Astrocyte (in vitro differentiated cells and primary cell): ENCODE measurements at places on chromosomes 3 and 15. TPM values are rescaled to one million over a fixed set of nuclear protein-coding genes. Genes with fewer than 3 reads are reported as not detected.

- no peak for DNase-seq
Measured at GRCh38 chr3:6354653-6355052, 506.3 kb upstream of the GRM7 start.

DNA sequence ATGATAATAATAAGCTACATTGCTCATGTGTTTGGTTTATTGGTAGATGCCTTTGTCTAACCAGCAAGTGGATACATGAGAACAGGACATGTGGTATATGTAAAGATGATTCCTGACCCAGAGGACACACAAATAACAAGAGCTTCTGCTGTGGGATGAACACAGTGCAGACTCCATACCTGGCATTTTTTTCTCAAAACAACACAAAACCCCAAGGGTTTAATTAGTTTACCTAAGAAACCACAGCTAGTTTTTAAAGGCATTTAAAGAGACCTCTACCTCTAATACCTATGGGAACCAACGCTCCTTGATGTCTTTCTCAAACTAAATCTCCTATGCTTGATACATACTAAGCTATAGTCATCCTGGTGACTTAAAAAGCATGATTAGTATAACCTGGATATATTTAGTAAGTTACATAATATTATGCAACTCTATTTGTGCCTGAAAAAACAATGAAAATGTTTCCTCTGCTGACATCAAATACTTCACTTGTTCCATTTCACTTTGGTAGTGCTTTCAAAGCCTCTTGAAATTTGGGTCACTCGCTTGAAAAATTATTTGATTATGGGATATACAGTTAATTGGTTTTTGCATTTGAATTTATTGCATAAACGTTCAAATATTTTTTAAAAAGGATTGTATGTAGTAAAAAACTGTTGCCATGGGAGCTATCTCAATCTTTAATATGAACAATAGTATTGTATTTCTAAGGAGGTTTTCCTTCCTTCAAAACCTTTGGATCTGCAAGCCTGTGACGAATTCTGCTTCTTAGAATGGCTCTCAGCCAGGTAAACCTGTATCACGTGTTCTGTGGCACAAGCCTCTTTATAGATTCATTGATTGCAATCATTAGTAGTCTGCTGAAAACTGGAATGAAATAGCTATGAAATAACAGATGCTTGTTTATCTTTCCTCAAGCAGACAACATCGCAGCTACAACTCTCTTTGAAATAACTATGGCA lies 233.0 kb upstream of the KCNMB2 start:
- DNase-seq = no peak

The FURIN gene
- 122 and 135 TPM in 2 replicates for total RNA-seq

DNA sequence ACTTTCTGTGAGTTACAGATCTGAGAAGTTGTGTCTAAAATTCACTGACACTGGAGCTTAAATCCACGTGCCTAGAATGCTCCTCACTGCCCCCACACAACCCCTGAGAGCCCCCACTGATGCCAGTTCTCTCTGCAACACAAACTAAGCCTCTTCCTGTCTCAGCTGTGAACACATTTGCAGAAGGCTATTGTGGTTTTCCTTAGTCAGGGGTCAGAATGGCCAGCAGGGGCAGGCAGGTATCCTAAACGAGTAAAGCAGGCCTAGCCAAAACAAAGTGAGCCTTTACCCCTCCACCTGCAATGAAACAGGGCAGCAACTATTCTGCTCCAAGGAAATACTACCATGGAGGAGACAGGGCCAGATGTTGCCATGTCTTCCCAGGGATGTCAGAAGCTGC lies 78.6 kb downstream of the FHIT start:
- no peak for DNase-seq

- peak; percentile 23 for DNase-seq
Measured at GRCh38 chr3:154122912-154123559, 1.8 kb downstream of the ARHGEF26 start.

DNA sequence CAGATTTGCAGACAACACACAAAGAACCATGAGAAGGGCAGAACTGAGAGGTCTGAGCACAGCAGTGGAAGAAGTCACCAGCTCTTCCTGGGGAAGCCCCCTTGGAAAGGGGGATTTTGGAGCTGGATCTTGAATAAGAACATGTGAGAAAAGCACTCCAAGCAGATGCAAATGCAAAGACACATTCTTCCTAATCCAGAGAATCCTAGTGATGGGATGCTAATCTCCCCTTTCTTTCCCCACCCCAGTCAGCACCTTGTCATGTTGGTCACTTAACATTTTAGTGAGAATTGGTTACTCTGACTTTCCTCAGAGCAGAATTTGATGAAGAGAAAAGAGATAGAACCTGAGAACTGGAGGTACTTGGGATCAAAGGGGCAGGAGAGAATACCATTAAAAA lies 148.5 kb downstream of the SSR3 start:
- DNase-seq = no peak

GRCh38 chr3:193506921-193507320 lies 47.8 kb downstream of the ATP13A4 start:
- no peak for DNase-seq

- DNase-seq = no peak
Measured at GRCh38 chr3:146524961-146525360, 19.4 kb downstream of the PLSCR1 start.
